ENCODE measurements at places on chromosomes 6 and 20. TPM values are rescaled to one million over a fixed set of nuclear protein-coding genes. Genes with fewer than 3 reads are reported as not detected.

The BPIFA1 gene
- total RNA-seq = not detected

The MATN4 gene
- not detected for total RNA-seq

- peak; percentile 64 for DNase-seq
- H3K4me3 ChIP-seq = no peak overlapping the region
- H3K36me3 ChIP-seq = no peaks in the 10 kb centered on the region
- no peaks in the 10 kb centered on the region for H3K4me1 ChIP-seq
- peak overlapping the region; percentile 57 for H3K27ac ChIP-seq
- H3K27me3 ChIP-seq = no peaks in the 10 kb centered on the region
Observed at GRCh38 chr20:47102629-47103028, 208.0 kb downstream of the EYA2 start.

The DACT2 gene
- total RNA-seq = 1.1 TPM

DNA sequence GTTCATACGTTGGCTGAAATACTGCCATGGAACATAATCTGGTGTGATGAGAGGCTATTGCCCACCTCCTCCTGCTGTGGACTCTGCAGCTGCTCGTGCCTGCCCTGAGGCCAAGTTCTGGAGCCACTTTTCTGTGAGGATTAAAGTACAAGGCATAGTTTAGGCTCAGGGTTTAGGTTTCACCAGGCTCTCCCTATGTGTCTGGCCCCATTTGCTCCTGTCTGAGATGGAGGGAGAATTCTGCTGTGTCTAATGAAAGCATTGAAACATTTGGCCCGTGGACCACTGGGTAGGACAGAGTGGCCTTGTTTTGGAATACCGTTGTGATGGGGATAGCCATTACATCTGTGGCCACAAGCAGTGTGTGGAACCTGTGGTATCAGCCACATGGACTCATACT lies 5.9 kb downstream of the WRNIP1 start:
- H3K27ac ChIP-seq = no peak overlapping the region
- no peak overlapping the region for H3K4me3 ChIP-seq
- peaks cover 7% of the 10 kb centered on the region for H3K36me3 ChIP-seq
- H3K27me3 ChIP-seq = no peaks in the 10 kb centered on the region
- H3K4me1 ChIP-seq = no peaks in the 10 kb centered on the region
- DNase-seq = no peak

DNA sequence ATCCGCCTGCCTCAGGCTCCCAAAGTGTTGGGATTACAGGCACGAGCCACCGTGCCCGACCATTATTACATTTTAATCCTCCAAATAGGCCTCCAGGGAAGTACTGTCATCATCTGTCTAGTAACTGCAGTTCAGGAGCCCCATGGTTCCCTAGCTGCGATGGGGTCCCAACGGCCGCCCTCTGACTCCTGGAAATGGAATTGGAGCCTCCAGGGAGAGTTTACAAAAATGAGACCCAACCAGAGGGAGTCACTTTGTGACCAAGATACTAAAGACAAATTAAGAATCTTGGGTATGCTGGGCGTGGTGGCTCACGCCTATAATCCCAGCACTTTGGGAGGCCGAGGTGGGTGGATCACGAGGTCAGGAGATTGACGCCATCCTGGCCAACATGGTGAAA lies 36.7 kb downstream of the TFAP2C start:
- H3K4me3 ChIP-seq = no peak overlapping the region
- no peak overlapping the region for H3K27ac ChIP-seq

DNA sequence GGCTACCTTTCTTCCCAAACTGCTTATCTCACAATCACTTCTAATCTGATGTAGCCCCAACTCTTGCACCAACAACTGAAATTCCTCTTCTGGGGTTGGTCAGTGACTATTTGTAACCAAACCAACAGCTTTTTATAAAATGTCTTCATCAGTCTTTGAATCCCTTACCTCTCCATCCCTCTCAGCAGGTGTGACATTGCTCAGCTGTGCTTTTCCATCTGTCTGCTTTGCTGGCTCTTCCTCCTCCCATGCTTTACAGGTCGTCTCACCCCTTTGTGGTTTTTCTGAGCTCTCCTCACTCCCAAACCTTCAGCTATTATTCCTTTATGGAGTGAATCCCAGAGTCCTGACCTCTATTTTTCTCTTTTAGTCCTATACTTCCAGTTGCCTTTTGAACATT lies 5.9 kb downstream of the MAP7 start:
- no peaks in the 10 kb centered on the region for H3K36me3 ChIP-seq
- H3K27me3 ChIP-seq = peaks cover 11% of the 10 kb centered on the region
- H3K4me3 ChIP-seq = no peak overlapping the region

DNA sequence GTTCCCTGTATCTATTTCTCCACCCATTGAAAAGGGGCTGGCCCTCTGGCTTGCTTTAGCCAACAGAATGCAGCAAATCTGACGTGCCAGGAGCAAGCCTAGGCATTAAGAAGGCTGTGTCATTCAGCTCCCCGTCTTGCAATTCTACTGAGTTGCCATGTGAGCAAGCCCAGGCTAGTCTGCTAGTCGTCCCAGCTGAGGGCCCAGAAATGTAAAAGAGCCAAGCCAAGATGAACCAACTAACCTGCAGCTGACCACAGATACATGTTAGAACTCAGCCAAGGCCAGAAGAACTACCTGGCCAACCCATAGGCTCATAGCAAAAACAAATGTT lies 30.1 kb downstream of the PREP start:
- DNase-seq = no peak
- no peaks in the 10 kb centered on the region for H3K27me3 ChIP-seq
- H3K27ac ChIP-seq = no peak overlapping the region
- no peaks in the 10 kb centered on the region for H3K4me1 ChIP-seq
